Ovary (tissue), 10 donors: ENCODE measurements at places on chromosomes 2 and 18.
A peak's percentile ranks its signal among the peaks of the same experiment; 100 is the strongest.

DNA sequence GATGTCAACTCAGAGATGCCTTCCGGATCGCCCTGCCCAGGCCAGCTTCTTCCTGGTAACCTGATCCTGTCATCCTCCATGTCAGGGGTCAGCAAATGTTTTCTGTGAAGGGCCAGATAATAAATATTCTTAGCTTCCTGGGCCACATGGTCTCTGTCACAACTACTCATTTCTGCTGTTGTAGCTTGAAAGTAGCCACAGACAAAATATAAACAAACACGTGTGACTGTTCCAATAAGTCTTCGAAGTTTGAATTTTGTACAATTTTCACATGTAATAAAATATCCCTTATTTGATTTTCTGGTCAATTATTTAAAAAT is 35.8 kb downstream of the ANXA4 start:
- H3K4me1 ChIP-seq, result peaks cover 9% of the 10 kb centered on the region
- H3K27me3 ChIP-seq, result no peaks in the 10 kb centered on the region
- no peak overlapping the region for H3K27ac ChIP-seq
- no peak for DNase-seq
- H3K4me3 ChIP-seq, result no peak overlapping the region

- DNase-seq, result peak; percentile 62
- no peaks in the 10 kb centered on the region for H3K36me3 ChIP-seq
- peak overlapping the region; percentile 89 for H3K27ac ChIP-seq
- H3K27me3 ChIP-seq, result no peaks in the 10 kb centered on the region
- peaks cover 9% of the 10 kb centered on the region for H3K4me1 ChIP-seq
These were observed 31.5 kb upstream of the TMBIM1 start for GRCh38 chr2:218323526-218324472.

- no peak overlapping the region for H3K27ac ChIP-seq
- no peaks in the 10 kb centered on the region for H3K36me3 ChIP-seq
- no peak overlapping the region for H3K4me3 ChIP-seq
- H3K27me3 ChIP-seq, result no peaks in the 10 kb centered on the region
- no peak for DNase-seq
These were observed 280.3 kb upstream of the ZSWIM2 start for GRCh38 chr2:187129306-187129705.

GRCh38 chr2:101113441-101114267 is 37.5 kb downstream of the TBC1D8 start:
- peaks cover 10% of the 10 kb centered on the region for H3K4me1 ChIP-seq
- no peaks in the 10 kb centered on the region for H3K36me3 ChIP-seq
- no peak for DNase-seq

DNA sequence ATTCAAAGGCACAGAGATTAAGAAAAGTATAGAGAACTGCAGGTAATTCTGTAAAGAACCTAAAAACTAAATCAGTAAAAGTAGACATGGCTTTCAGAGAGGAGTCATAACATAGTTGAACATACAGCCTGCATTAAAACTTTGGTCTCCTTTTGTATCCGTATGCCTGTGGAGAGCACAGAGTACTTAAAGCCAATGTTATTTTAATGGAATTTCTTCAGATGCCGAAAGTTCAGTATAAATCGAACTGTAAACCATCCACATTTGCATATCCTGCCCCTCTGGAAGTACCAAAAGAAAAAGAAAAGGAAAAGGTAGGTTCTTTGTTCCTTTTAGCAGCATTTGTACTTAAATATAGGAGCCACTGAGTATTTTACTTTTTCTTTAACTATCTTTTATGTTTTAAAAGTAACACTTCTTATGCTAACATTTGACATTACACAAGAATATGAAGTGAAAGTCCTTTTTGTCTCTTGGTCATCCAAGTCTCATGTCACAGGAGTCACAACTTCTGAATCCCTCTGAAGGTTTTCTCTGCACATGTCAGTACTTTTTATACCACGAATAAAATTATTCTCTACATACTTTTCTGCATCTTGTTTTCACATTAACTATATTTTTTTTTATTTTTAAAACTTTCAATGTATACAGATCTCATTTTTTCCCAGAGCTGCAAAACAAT is 34.9 kb upstream of the ARMC9 start:
- no peak overlapping the region for H3K4me3 ChIP-seq
- H3K36me3 ChIP-seq, result no peaks in the 10 kb centered on the region
- peaks cover 4% of the 10 kb centered on the region for H3K4me1 ChIP-seq
- H3K27me3 ChIP-seq, result no peaks in the 10 kb centered on the region
- DNase-seq, result no peak
- no peak overlapping the region for H3K27ac ChIP-seq

DNA sequence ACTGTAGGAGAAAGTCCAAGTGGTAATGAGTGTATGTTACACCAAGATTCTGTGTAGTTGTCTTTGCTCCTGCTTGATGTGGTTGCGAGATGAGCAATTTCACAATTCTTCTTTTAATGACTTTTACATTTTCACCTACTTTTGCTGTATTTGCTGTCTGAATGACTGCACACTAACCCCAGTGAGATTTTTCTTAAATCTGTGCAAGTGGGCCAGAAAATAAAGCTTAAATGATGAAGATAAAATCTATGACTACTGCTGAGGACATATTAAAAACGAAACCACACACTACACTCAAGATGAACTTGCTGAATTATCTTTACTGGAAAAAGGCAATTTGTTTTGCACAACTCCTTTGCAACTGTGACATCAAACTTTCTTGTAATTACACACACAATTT is 4.1 kb downstream of the LDAH start:
- H3K4me1 ChIP-seq, result no peaks in the 10 kb centered on the region
- no peak overlapping the region for H3K4me3 ChIP-seq
- DNase-seq, result no peak

DNA sequence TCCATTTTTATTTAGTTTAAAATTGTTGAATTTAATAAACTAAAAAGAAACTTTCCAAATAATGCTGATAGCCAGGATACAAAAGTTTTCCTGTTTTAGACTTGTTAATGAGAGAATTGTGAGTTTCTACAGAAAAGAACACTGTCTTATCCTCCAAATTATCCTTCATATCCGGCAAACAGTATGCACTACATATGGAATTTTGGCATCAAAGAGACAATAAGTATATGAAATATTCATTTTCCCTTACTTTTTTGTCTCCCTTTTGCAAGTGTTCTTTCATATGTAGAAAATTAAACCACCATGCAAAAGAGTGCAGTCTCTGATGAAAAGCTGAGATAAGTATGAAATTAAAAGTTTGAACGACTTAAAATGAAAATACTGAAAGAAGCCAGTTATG is 159.4 kb downstream of the UBE2E3 start:
- DNase-seq, result no peak
- no peaks in the 10 kb centered on the region for H3K27me3 ChIP-seq
- no peak overlapping the region for H3K27ac ChIP-seq
- H3K36me3 ChIP-seq, result no peaks in the 10 kb centered on the region
- peaks cover 1% of the 10 kb centered on the region for H3K4me1 ChIP-seq

DNA sequence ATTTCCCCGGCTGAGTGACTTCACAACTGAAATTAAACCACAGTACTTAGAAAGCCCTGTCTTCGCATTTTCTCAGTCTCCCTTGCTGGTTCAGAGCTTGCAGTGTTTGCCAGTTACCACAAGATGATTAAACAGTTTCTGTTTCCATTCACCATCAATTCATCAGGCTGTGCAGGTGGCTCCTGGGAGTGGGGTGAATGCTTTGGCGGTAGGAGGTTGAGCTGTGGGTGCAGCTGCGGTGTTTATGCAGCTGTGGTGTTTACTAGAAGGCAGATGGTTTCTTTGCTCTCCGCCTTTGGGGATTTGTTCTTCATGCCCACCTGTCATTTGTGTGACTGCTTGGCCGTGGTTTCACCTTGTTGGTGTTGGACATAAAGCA is 16.1 kb downstream of the ACOXL start:
- no peaks in the 10 kb centered on the region for H3K27me3 ChIP-seq
- H3K4me1 ChIP-seq, result no peaks in the 10 kb centered on the region
- DNase-seq, result no peak
- no peaks in the 10 kb centered on the region for H3K36me3 ChIP-seq
- no peak overlapping the region for H3K4me3 ChIP-seq
- no peak overlapping the region for H3K27ac ChIP-seq

GRCh38 chr2:198096002-198096401 is 291.6 kb downstream of the PLCL1 start:
- H3K27me3 ChIP-seq, result no peaks in the 10 kb centered on the region
- H3K4me1 ChIP-seq, result no peaks in the 10 kb centered on the region
- H3K36me3 ChIP-seq, result no peaks in the 10 kb centered on the region

DNA sequence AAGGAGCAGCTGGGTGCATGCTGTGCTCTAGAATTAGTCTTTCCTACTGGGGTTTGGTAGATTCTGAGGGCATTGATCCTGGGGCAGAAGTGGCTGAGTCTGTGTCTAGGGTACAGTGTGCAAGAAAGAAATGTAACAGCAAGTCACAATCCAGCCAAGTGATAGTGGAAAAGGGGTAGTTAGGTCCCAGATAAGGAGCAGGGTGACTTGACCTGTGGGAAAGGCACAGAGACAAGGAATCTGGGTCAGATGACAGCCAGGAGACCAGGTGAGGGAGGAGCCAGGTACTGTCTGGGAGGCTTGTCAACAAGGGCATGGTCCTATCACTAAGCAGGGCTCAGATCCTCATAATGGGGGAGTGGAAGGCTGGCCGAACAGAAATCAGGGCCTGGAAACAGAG is 8.1 kb downstream of the IL37 start:
- no peaks in the 10 kb centered on the region for H3K4me1 ChIP-seq
- H3K27me3 ChIP-seq, result no peaks in the 10 kb centered on the region
- no peak for DNase-seq
- no peaks in the 10 kb centered on the region for H3K36me3 ChIP-seq

- H3K27ac ChIP-seq, result no peak overlapping the region
- H3K4me1 ChIP-seq, result no peaks in the 10 kb centered on the region
- no peaks in the 10 kb centered on the region for H3K27me3 ChIP-seq
- no peak overlapping the region for H3K4me3 ChIP-seq
- DNase-seq, result peak; percentile 74
- H3K36me3 ChIP-seq, result no peaks in the 10 kb centered on the region
These were observed 56.5 kb upstream of the TTC39C start for GRCh38 chr18:23958036-23958435.

DNA sequence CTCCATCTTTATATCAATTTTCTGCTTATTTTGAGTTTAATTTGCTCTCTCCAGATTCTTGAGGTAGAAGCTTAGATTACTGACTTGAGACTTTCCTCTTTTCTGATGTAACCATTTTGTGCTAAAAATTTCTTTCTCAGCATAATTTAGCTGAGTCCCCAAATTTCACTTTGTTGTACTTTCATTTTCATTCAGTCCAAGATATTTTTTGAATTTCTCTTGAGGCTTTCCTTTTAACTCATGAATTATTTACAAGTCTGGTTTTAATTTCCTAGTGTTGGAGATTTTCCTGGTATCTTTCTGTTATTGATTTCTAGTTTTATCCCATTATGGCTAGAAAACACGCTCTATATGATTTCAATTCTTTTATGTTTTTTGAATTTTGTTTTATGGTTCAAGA is 144.7 kb upstream of the PGAP1 start:
- H3K4me1 ChIP-seq, result peaks cover 4% of the 10 kb centered on the region
- no peak overlapping the region for H3K4me3 ChIP-seq
- H3K27ac ChIP-seq, result no peak overlapping the region

DNA sequence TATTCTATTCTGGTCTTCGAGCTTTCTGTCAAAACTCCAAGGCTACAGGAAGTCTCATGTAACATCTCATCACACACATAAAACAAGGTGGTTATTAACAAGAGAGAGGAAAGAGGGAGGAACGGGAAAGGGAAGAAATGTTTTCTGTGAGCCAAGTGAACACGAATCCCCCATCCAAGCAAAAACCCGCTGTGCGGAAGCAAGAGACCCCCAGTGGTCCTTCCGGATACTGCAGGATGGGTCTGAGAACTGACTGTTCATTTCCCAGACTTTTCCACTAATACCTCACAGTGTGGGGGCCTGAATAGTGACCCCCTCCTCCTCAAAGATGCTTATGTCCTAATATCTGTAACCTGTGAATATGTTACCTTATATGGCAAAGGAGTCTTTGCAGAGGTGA is 19.0 kb upstream of the DIPK1C start:
- H3K4me3 ChIP-seq, result no peak overlapping the region
- H3K27me3 ChIP-seq, result no peaks in the 10 kb centered on the region
- H3K36me3 ChIP-seq, result no peaks in the 10 kb centered on the region
- DNase-seq, result no peak

DNA sequence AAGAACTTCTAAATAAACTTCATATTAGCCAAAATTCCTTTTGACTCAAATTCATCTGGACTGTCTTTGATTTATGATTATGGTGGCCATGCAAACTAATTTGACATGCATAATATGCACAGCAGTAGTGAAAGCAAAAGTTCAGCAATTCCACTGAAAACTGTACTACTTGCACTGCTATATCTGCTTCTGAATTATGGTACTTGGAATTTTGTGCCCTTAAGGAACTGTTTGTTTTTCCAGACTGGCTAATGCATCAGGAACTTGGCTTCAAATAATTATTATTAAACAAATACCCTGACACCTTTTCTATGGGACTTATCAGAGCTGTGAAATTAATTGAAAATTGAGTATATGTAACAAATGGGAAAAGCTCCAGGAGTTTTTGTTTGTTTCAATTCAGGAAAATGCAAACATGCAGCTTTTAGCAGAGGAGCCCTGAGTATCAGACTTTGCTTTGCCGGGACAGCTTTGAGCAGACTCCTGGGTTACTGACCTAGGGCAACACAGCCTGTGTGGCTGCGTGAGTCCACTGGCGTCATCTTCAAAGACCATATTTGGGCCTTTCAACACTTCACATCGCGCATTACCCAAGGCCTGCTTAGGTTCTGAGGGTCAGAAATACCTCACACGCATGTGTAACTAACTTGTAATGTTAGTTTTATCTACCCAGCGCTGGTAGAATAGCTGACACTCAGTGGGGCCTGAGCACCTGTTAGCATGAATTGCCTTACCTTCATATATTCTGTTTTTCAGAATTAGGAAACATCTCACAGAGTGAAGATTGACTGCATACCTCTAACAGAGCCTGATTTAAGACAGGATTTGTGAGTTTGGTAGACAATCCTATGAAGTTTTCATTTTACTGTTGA is 35.4 kb downstream of the CFAP221 start:
- no peak overlapping the region for H3K4me3 ChIP-seq
- H3K27ac ChIP-seq, result no peak overlapping the region
- DNase-seq, result no peak
- no peaks in the 10 kb centered on the region for H3K4me1 ChIP-seq

DNA sequence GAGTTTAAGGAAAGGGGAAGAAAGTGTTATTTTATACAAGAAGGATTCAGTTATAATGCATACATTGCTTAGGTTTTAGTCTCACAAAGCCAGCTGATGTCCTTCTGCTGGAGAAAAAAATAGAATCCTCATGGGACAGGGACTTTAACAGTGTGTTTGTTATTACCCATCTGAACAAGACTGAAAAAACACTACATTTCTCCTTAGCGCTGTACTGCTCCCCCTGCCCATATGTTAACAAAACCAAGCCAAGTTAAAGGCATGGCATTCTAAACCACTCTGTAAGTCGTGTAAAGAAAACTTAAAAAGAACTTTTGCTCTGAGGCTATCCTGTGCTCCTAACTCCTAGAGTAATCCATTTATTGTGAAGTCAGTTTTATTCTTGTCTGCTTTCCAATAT is 102.6 kb upstream of the NYAP2 start:
- H3K4me3 ChIP-seq, result no peak overlapping the region
- no peaks in the 10 kb centered on the region for H3K4me1 ChIP-seq
- no peaks in the 10 kb centered on the region for H3K36me3 ChIP-seq
- no peak for DNase-seq
- H3K27me3 ChIP-seq, result no peaks in the 10 kb centered on the region
